ENCODE measurements at places on chromosomes 4 and X.

DNA sequence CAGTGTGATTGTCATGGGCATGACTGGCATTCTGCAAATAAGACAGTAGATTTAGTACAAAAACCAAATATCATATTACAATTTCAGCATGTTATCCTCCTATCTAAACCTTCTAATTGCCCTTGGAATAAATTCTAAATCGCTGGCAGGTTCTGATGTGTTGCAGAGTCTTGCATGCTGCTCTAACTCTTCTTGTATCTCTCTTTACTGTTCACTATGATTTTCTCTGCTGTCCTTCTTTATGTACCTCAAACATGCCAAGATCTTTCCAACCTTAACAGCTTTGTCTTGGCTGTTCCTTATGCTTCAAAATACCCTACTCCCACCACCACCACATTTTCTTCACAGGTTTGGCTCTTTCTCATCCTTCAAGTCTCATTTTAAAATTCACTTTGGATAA, 43.0 kb upstream of the KCNIP4 start:
- DNase-seq: no peak

- DNase-seq: no peak
These were observed 41.5 kb upstream of the ANKRD50 start for GRCh38 chr4:124753941-124754581.

DNA sequence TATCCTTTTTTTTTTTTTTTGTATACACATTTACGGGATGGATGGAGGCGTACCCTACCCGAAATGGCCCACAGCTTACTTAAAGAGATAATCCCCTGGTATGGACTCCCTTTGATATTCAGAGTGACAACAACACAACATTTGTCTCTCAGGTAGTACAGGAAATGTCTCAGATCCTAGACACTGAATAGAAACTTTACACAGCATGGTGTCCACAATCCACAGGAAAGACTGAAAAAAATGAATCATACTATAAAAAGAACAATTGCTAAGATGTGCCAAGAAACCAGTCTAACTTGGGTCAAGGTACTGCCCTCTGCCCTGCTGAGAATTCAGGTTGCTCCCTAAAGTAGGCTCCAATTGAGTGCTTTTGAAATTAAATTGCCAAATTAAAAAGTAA, 100.8 kb upstream of the LANCL3 start:
- no peak for DNase-seq

DNA sequence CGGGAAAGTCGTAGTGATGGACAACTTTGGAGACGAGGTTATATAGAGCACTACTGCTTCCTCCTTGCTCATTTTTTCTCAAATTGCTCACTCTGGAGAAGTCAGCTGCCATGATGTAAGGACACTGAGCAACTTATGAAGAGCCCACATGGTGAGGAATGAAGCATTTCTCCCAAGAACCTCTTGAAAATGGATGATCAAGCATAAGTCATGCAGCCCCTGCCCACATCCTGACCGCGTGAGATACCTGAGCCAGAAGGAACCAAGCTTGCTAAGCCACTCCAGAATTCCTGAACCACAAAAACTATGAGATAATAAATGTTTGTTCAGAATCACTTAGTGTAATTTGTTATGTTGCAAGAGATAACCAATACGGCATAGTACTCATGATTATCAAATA, 42.8 kb downstream of the PDE5A start:
- no peak for DNase-seq

DNA sequence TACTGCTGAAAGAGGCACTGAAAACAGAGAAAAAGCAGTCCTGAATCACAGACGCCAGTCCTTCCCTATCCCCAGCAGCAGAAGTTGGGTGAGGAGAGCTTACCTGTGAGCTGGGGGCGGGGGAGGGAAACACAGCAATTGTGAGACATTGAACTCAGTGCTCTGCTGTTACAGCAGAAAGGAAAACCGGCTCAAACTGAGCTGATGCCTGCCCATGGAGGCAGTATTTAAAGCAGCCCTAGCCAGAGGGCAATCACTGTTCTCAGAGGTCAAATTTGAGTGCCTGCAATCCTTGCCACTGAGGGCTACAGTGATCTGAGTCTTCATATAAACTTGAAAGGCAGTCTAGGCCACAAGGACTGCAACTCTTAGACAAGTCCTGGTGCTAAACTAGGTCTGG, 220.7 kb downstream of the GRXCR1 start:
- DNase-seq: no peak

DNA sequence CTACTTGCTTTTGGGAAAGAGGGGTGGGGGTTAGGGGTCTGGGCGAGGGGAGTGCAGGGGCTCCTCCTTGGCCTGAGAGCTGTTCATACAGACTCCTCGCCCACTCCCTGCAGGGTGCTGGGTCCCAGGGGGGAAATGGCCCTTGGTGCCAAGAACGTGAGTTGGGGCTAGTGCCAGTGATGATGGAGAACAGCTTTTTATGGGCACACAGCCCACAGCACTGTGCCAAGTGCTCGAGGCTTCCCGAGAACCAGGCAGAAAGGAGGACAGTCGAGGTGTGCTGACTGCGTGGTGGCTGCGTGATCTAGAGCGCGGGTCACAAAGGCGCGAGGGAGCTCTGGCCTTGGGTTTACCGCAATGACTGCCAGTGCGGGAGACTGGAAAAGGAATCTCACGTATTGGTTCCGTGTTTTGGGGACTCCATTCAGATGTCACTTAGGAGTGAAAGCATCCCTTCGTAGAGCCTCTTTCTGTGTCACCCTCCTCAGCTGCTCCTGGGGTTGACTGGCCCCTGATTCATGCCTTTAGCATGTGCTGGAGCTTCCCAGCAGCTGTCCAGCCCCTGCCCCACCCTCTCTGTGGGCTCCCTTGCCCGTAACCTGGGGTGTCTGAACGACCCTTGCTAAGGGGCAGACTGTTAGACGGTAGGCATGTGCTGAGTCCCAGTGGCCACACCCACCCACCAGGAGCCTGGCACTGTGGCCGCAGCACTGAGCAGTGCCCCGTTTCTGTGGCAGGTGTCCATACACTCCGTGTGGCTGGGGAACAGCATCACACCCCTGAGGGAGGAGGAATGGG, 20.9 kb upstream of the MSANTD1 start:
- DNase-seq: no peak

DNA sequence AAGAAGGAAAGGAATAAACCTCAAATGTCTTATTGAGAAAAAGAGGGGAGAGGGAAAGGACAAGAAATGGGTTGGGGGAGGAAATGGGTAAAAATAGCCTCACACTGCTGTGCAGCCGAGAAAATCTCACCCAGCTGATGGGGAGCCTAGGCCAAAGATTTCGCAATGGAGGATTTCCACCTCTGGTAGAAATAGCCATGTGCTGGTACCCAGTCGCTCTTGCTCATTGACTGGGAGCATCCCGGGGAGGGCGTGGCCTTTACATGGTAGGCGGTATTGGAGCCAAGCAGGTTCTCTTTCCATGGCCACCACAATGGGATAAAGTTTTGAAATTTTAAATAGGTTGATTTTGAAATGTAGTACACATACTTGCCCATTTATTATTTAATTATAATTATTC, 255.1 kb upstream of the LDB2 start:
- DNase-seq: no peak

DNA sequence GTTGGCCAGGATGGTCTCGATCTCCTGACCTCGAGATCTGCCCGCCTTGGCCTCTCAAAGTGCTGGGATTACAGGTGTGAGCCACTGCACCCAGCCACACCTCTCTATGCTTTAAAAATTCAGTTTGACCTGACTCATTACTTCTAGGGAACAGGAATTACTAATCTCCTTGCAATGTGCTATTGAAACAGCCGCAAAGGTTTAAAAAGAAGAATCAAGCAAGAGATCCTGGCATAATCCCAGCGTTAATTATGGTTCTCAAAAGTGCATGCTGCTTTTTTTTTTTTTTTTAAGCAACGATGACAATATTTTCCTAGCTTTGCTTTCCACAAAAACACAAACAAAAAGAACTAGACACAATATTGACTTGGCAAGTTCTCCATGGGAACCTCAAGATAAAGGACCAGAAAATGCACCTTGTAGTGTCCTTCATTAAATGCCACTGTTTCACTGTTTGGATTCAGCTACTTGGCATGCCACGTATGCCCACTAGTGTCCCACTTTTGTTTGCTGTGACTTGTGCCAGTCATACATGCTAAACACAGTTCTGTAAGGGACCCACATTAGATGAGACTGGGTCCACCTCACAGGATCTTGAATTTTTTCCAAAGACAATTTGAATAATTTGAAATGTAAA, 112.6 kb upstream of the PPARGC1A start:
- no peak for DNase-seq

DNA sequence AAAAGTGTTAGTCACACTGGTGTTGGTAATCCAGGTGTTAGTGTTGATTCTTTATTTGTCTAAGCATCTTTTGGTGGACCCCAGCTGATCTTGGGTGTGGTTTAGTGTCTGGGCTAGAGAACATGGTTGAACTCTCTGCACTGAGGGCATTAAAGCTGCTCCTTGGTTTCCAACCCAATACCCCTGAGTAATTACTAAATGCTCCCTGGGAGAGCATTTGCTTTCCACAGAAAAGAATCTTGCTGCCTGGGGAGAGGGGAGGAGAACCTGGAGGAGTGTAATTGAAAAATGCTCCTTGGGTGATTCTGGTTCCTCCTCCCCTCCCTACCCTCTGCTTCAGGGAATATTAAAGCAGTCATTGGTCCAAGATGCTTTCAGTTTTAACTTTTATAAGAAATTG, 3.1 kb downstream of the GUCY1B1 start:
- DNase-seq: no peak

GRCh38 chr4:184688447-184688846, 38.9 kb downstream of the PRIMPOL start:
- no peak for DNase-seq

DNA sequence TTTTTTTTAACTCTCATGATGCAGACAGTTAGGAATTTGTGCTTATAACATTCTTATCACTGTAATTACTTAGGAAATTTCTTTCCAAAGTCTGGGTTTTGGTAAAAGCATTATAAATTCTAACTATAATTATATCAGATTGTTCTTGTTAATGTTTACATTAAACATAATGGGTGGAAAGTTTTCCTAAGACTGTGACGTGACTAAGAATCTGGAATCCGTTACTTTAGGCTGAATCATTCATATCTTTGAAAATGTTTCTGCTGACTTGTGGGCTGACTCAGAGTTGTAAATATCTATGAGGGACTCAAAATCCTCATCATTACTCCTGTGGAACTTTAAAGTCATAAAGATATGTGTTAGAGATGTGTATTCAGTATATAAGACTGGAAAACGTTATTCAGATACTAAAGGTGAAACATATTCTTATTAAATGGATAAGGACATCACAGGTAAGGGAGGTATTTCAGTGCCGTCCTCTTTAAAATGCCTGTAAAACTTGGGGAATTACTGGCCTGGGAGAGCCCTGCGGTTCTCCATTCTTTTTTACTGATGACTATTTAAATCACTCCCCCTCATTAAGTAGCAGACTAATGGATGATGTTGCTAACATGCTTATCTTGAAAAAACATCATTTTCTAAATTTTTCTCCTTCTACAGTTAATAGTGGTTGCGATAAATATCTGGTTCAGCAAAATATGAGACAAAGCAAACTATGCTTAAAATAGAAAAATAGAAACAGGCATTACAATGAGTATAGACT, 159.0 kb downstream of the DCLK2 start:
- no peak for DNase-seq

DNA sequence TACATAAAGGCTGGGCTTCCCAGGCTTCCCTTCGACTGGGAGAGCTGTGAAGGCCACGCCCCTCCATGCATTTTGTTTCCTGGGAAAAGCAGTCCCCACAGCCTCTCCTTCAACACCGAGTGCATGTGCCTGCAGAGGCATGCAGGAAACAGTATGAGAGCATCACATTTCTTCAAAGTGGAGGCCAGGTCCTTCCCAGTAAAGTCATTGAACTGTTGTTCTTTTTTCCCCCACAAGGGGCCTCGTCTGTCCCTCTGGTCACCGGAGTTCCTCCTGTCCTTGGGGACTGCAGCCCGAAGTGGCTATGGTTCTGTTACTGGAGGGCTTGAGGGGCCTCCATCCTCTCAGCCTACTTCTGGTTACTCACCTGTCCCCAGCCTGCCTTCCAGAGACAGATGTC, 56.0 kb downstream of the RAI2 start:
- no peak for DNase-seq

DNA sequence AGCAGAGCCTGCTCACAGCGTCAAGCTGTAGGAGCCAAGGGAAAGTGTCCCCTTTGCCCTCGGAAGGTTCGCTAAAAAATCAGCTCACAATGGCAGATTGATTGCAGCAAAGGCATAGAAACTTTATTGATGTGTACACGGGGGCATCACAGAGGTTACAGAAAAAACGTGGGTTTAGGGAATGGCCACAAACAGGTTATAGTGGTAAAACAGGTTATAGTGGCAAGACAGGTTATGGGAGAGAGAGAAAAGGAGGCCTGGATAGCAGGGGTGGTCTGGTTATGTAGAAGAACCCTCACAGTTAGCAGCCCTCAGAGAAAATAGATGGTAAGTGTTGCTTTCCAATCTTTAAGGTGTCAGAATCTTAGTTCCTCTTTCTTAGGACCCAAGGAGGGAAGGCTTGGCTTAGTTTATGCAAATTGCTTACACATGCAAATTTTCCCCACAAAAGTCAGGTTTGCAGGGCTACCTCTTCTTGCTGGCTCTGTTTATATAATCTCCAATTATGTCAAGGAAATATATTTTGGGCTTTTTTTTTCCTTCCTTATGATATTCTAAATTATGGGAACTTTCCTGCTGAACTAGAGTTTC, 113.7 kb downstream of the BMP15 start:
- no peak for DNase-seq

GRCh38 chr4:68375667-68376559, 26.0 kb upstream of the YTHDC1 start:
- no peak for DNase-seq

DNA sequence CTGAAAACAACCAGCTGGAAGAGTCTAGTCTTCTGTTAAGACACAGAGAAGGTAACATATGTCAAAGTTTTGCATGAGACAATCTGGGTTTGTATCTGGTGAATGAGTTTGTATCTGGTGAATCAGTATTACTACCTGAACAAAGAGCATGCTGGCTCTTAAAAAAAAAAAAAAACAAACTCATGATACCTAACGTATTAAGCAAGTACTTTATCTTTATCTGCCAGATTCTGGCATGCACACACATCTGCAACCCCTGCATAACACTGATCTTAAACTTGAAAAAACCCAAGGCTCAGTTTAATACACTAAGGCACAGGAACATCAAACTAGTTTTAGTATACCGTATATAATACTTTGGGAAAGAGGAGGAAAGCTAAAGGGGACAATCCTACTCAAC, 5.8 kb downstream of the YTHDC1 start:
- no peak for DNase-seq

DNA sequence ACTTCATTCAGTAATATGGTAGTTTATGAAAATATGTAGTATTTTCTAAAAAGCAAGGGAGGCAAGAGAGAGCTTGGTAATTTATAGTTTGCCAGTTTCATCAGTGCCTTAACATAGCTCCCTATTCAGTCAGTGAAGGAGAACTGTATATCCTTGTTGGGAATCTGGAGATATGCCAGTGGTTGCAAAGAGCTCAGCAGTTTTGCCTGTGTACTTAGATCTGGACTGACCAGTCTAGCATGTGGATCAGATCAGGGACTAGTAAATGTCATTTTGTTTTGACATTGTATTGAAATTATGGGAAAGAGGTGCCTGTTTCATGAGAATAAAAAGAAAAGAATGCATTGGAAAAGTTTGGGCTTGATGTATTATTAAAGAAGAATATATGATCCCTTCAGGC, 88.6 kb downstream of the ZIC3 start:
- no peak for DNase-seq

Measured in T-helper 1 cell (primary cell).